NCI-H187 (cell line): ENCODE measurements at places on chromosomes 16 and 17.

GRCh38 chr17:44354582-44355561 is 8.8 kb downstream of the FAM171A2 start:
- DNase-seq, result no peak

DNA sequence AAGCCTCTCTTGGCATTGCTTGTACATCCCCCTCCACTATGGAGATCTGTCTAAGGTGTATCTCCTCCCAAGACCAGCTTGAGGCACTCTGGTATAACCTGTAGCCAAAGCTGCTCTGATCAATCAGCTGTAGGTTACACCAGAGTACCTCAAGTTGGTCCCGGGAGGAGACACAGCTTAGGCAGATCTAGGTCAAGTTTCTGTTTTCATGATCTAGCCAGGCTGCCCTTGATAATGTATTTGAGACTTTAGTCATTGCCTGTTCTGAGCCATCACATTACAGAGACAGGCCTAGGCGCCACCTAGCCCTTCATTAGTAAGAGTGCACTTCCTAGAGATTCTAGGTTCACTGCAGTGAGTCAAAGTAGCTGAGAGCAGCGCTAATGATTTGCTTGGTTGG is 31.4 kb downstream of the ASGR1 start:
- no peak for DNase-seq

DNA sequence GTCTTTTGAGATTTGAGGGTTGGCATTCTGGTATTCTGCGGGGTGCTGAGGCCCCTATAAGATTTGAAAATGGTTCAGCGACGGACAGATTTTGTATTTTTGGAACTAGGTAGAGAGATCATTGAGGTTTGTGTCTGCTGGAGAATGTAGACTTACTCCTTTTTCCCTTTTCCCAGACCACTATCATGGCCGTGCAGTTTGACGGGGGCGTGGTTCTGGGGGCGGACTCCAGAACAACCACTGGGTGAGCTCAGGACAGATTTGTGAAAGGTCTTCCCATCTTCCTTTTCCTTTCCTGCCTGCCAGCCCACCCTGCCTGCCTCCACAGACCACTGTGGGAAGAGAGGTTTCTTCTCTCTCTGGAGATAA is 572 bp downstream of the PSMB6 start:
- DNase-seq, result no peak

DNA sequence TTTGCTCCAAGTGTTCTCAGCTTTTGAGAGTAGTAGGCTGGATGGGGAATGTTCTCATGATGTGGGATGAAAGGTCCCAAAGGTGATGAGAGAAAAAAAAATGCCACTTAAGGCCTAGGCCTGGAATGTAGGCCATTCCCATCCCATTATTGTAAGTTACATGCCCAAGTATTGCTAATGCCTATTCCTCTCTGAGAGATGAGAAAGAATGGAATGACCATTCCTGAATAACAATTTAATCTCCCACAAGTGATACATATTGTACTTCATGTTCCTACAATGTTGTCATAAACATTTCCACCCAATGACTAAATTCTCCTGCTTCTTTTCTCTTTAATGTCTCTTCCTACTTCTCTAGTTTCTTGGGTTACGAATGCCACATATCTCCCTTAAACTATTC is 102.8 kb upstream of the KCNJ16 start:
- no peak for DNase-seq

DNA sequence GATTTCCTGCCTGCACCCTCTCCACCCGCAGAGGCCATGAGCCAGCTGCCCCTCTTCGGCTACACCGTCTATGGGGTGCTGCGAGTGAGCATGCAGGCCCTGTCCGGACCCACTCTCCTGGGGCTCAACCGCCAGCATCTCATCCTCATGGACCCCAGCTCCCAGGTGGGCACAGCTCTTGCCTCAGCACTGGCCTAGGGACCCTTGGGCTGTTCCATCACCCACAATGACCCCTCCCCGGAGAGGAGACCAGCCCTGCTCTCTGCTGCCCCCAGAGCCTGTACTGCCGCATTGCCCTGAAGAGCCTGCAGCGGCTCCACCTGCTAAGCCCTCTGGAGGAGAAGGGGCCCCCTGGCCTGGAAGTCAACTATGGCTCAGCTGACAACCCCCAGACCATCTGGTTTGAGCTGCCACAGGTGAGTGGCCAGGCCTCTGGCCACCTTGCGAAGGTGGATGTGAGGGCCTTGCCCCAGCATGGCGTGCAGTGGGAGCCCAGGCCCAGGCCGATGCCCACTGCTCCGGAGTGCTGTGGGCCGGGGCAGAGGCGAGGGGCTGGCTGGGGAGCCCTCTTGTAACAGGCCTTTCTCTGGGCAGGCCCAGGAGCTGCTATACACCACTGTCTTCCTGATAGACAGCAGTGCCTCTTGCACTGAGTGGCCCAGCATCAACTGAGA is 7.3 kb upstream of the SMIM5 start:
- no peak for DNase-seq

DNA sequence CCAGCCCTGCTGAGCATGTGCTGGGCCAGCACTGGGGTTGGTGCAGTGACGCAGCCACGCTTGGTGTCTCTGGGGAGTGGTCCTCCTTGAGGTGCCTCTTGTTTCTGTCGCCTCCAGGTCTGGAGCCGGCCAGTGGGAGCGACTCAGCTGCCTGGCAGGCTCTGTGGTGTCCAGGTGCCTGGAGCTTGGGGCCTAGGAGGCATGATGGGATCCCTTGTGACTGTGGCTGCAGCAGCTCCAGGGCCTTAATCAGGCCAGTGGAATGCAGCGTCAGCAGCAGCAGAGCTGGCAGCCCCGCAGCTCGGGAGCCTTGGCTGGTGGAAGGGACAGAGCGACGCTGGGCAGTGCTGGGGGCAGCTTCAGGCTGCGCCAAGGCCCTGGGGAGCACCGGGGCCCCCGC is 74.7 kb upstream of the CIBAR2 start:
- no peak for DNase-seq

DNA sequence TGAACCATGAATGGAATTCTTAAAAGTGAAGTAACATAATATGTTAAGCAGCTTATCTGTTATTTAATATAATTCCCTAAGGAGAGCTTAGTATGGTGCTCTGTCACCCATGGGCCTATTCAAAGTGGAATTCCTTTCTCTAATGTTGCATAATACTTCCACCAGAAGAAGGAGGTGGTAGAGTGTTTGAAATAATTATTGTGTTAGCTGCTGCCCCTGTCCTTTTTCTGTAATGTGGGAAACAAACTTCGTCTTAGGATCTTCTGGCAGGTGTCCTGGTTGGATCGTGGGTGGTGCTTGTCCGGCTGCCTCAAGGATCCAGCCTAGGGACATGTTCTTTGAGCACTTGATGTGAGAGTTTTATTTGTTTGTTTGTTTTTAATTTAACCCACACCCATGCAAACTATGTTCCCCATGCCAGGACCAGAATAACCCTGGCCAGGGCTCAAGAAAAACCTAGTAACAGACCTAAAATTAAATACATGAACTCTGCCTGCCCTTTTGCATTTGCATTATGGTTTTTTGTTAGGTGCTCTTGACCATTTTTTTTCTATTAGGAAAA is 46.1 kb downstream of the ZNRF1 start:
- no peak for DNase-seq

DNA sequence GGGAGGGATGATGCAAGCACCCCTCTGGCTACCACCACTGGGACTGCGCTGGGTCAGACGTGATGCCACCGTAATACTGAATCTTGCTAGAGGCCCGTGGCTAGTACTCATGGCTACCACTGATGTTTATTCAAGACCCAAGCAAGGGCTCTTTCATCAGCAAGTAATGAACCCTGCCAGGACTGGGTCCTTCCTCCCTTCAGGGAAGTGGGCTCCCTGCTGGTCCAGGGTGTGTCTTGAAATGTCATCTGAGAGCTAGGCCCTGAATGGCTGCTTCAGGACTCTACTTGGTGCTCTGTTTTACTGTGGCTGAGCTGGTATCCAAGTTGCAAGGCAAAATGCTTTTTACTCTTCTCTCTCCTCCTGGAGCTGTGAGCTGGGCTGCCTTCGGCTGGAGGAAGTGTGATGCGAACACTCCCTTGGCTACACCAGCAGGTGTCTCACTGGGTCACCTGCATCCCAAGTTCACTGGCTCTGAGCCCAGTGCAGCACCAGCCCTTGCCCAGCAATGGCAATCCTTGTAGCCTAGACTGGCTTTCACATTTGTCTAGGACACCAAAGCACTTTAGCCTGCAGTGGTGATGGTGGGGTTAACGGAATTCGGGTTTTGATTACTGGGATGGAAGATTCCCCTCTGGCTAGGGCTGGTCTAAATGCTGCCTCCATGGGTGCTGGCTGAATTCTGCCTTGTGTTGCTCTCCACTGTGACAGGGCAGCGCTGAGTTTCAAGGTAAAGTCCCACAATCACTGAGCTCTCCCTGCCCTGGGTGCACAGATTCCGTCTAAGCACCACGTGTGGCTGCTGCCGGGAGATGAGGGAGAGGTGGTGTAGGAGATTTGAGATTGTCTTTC is 98.6 kb downstream of the USP22 start:
- DNase-seq, result no peak

GRCh38 chr17:38871247-38872015 is 1.6 kb downstream of the LASP1 start:
- no peak for DNase-seq

DNA sequence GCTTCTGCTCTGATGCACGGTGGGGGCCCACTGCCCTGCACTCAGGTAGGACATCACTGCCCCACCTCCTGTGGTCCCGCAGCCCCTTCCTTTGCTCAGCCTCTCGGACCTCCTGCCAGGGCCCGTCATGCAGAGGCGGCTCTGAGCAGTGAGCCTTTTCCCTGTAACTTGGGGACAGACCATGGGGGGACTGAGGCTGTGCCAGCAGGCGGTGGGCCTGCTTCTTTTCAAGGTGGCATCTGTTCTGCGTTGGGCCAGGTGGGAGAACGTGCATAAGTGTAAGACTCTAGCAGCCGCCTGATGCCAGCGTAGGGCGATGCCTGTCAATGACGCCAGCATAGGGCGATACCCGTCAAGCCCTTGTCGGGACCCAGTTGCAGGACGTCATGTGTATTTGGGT is 40.3 kb upstream of the ZNF469 start:
- DNase-seq, result no peak

GRCh38 chr17:63407741-63408330 is 38.3 kb downstream of the CYB561 start:
- DNase-seq, result no peak

DNA sequence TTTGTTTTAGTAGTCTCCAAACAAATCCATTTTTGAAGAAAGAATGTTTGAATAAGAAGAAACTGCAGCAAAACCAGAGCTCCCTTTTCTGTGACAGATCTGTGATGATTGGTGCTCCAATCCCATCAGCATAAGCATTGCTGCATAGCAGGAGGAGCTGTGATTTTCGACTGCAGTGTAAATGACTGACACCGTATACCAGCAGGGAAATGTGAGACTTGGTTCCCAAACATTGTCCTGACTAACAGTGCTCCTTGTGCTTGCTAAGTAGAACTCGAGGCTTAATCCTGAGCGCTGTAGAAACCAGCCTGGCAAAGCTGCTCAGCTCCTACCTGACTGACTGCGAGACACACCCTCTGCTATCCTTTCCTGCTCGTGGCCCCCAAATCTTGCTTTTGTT is 57.2 kb downstream of the NUP93 start:
- DNase-seq, result no peak

GRCh38 chr16:3481696-3482658 is 13.3 kb downstream of the C16orf90 start:
- no peak for DNase-seq

DNA sequence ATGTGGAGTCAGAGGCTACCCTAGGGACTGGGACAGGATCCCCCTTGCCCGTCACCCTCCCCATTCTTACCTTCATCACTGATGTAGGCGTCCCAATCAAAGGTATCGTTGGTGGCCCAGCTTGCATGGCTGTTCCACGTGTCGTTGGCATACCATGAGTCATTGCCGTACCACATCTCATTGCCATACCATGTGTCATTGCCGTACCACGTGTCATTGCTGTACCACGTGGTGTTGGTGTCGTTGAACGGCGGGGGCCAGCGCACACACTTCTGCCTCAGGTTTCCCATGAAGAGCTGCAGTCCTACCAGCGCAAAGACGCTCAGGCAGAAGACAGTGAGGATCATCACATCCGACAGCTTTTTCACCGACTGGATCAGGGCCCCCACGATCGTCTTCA is 4.8 kb downstream of the SCN4A start:
- DNase-seq, result no peak

- no peak for DNase-seq
These were observed 132.4 kb upstream of the CHMP6 start for GRCh38 chr17:80859002-80859941.

GRCh38 chr16:53057658-53058057 is 2.9 kb downstream of the CHD9 start:
- no peak for DNase-seq
